ENCODE measurements at places on chromosomes 3 and 15.

- DNase-seq: no peak
Observed at GRCh38 chr3:105799286-105799685, 69.5 kb downstream of the CBLB start.

- no peak for DNase-seq
Observed at GRCh38 chr3:18236726-18237125, 188.4 kb downstream of the SATB1 start.

- DNase-seq: no peak
Observed at GRCh38 chr15:85832394-85832793, 37.7 kb upstream of the KLHL25 start.

- peak; percentile 19 for DNase-seq
Observed at GRCh38 chr15:101499863-101500713, 10.6 kb upstream of the PCSK6 start.

- no peak for DNase-seq
Observed at GRCh38 chr15:70340494-70340870, 242.8 kb upstream of the TLE3 start.

DNA sequence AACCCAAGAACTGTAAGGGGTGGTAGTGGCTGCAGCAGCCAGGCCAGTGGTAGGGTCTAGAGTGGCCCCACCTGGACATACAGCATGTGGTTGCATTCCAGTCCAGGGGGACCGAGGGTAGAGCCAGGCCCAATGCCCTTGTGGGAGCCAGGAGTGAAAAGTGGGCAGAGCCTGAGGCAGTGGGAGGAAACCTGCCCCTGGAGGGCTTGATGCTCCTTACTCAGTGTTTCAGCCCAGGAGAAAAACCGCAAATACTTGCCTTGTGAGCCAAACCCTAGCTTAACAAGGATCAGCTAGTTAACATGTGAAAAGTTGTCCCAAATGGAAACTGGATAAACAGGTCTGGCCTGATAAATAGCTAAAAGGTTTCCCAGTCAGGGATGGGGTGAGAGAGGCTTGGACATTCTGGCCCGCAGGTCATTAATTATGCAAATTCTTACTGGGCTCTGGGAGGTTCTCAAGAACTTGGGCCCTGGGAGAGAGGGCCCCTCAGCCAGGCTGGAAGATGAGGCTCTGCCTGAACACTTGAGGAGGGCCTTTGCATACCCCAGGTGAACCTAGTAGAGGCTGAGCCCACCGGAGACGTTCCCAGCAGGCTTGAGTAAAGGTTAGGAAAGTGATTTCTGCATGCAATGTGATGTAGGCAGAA, 222.1 kb downstream of the THSD4 start:
- no peak for DNase-seq

- DNase-seq: no peak
Observed at GRCh38 chr3:46496746-46497555, 825 bp upstream of the RTP3 start.

DNA sequence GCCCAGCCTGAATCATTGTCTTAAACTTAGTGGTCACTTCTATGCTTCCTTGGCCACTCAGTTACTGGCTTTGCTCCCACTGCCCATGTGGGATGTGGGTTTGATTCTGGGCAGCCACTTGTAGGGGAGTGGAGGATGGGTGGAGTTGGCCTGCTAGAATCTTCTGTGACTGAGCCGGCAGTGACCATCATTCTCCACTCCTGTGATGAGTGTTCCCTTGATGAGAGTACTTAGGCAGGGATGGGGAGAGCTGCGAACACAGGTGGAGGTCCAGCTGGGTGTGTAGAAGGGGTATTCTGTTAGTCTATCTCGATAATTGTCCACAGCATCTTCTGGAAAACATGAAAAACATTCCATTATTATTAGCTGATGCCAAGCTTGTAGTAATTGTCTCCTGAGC, 8.0 kb downstream of the TM6SF1 start:
- DNase-seq: no peak
